ENCODE measurements at places on chromosomes 16 and 17.
A peak's percentile ranks its signal among the peaks of the same experiment; 100 is the strongest.

DNA sequence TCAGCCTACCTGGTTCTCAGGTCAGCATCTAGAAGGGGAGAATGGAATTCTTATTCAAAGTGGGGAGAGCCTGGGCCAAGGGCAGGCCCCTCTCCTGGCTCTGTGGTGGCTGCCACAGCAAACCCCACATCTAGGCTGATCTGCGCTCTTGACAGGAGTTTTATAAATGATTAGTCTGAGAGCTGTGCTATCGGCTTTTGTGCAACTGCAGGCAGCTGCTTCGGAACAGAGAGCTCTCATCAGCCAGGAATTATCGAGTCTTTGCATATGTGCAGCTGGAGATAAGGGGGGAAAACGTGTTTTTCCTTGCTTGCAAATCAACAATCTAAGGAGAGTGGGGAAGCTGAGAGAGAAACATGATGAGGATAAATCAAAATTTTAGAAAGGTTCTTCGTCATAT lies 91.7 kb downstream of the HS3ST3A1 start:
- no peak for DNase-seq

GRCh38 chr17:78933025-78933958 lies 8.1 kb upstream of the TIMP2 start:
- DNase-seq, result peak; percentile 84

GRCh38 chr17:61480414-61480807 lies 28.2 kb downstream of the TBX4 start:
- DNase-seq, result no peak

DNA sequence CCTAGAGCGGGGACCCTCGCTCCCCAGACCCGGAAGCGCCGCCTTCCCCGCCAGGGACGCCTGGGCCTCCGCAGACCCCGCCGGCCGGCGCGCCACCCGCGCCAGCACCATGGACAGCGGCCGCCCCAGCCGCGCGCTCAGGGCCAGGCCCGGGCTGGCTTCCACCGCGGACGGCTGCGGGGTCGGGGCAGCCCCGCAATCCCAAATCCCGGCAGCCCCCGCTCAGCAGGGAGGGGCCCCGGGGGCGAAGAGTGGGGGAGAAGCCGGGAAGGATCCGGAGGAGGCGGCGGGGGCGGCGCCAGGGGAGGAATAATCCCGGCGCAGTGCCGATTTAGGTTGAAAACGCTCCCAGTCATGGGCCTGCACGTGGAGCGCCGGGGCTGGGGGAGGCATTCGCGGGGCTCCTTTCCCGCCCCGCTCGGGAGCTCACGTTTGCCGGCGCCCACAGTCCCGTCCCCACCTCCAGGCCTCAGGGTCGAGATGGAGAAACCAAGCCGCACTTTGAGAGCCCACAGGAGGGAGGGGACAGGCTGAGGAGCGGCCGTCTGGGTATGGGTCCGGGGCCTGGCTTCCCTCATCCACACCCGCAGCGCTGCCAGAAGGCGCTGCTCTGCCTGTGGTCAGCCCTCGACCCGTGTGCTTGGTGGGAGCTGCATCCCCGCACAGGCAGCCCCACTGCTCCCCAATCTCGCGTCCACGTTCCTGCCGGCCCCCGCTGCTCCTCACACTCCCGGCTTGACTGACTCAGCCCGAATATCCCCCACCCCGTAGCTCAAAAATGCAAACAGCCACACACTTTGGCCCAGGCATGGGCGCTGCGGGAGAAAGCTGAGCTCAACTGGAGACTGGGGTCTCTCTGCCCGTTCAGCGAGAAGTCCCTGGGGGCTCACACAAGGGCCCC lies 4.7 kb downstream of the FBXL16 start:
- peak; percentile 29 for DNase-seq

GRCh38 chr17:48012654-48013053 lies 24.9 kb downstream of the COPZ2 start:
- DNase-seq, result no peak

GRCh38 chr16:48426244-48427141 lies 41.3 kb upstream of the SIAH1 start:
- no peak for DNase-seq

- no peak for DNase-seq
Observed at GRCh38 chr17:71496552-71496951, 624.3 kb upstream of the SOX9 start.

GRCh38 chr16:50692999-50693781 lies at the start of gene NOD2:
Gene NOD2 (plus strand): TSS chr16:50693606. CDS start chr16:50699496, 5,890 bp downstream.
- DNase-seq, result peak; percentile 64

GRCh38 chr16:24094660-24095059 lies 161.5 kb upstream of the CACNG3 start:
- no peak for DNase-seq

- no peak for DNase-seq
Observed at GRCh38 chr17:78057113-78057740, 71.3 kb downstream of the TMC6 start.

DNA sequence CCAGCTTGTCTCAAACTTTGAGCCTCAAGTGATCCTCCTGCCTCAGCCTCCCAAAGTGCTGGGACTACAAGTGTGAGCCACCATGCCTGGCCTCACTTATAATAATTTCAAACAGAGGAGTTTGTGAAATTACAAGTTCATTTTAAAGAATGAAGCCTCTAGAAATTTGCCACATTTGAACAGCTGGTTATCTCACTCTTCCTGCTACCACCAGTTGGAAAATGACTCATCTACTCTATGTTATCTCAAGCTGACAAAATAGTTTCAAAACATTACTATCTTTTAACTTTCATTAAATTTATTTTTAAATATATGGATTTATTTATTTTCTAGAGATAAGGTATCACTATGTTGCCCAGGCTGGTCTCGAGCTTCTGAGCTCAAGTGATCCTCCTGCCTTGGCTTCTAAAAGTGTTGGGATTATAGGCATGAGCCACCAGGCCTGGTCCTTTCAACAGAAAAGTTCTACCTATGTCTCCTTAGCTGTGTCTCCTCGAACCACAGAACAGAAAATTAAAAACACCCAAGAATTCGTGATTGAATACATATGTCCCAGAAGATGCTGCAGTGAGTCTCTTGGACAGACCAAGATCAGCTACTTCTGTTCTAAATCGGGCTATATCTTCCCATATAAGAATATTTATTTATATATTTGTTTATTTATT lies 47.6 kb downstream of the MYH13 start:
- no peak for DNase-seq

DNA sequence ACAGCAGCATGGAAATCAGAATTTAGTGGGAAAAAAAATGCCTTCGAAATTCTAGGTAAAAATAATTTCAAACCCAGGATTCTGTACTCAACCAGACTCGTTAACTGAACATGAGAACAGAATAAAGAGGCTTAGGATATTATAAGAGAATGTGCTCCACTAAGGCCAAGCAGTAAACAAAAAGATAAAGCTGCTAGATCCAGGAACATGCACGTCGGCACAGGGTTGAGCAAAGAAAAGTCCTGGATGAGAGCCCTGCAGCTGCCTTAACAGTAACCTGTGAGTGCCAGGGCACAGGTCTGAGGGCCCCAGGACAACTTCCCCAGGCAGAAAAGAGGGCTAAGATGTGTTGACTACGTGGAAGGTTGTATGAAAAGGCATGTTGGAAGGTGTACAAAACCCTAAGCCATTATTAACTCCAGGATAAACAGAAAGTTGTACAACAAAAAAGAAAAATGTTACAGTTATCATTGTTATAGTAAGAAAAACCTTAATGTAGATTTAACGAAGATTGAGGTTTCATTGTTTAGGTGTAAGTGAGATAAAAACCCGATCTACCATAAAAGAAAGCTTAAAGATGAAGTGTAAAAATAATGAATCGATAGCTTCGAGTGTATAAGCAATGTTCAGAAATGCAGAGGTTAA lies 42.3 kb upstream of the RBFOX3 start:
- no peak for DNase-seq

DNA sequence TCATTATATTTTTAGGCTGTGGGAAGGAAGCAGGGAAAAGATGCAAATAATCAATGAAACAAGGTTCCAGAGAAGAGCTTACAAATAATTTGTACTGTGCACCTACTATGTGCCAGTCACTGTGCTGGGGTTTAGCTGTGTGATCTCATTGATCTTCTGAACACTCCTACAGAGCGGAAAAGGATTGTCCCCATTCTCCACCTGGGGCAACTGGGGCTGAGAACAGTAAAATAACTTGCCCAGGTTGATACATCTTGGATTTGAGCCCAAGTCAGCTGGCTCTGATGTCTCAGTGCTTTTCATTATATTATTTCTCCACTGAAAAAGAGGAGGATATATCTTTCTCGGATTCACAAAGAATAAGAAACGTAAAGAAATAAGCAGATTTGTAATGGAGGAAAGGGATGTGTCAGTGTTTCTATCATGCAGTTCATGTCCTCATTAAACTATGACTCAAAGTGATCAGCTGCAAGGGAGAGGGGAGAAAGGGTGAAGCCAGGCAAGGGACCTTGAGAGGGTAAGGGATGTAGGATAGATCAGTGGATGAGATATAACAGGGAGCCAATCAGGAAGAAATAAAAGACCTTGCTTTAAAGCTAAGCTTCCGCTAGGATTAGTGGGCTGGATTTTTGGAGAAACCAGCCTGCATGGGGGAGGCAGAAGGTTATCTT lies 143.6 kb upstream of the NOL11 start:
- no peak for DNase-seq

DNA sequence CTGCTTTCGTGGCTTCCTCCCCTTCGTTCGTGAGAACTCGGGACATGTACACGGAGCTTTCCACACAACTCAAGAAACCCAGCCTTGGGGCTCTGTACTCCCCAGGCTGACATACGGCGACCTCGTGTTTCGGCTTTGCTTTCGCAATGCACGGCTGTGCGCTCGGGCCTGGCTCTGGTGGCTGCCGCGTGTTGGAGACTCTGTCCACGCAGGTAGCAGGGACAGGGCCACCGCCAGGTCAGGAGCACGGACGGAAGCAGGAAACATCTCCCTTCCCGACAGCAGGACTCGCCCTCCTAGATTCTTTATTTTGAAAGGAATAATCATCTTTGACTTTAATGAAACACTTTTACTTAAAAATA lies 17.3 kb downstream of the UTS2R start:
- DNase-seq, result no peak

GRCh38 chr17:7232114-7232513 lies 2.2 kb downstream of the DVL2 start:
- DNase-seq, result no peak

GRCh38 chr16:27960619-27961295 lies 102.8 kb downstream of the GSG1L start:
- no peak for DNase-seq

DNA sequence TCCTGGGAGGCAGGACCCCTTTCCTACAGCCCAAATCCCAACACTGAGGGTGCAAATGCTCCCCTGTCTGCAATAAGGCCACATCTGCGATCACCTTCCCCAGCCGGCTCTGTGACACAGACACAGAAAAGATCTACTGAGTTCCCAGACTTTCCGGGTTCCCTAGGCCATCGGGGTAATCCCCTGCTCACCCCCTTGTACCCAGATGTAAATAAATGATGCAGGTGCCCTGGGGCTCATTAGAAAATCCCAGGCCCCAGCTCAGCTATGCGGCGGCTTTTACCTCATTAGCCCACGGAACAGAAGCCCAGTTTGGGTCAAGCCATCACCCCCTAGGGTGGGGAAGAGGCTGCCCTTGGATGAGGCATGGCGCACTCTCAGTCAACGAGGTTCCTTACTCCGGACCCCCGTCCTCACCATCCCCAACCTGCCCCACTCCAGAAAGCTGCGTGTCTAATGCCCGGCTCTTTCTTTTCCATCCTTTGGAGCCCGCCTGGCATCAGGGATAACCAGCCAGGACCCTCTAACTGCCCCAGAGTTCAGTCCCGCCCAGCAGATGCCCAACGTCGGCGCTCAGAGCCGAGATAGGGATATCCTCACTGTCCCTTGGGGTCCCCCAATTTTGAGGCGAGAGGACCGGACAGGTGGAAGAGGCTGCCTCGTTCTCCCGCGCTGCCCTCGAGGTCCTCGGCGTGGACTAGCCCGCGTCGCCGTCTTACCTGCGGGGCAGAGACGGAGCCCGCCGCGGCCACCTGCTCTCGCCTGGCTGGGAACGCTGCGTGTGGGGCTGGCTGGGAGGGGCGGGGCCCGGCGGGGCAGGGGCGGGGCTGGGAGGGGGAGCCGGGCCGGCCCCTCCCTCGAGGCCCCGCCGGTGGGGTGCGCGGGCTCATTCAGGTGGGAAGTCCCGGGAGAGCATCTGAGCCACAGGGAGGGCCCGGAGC lies at the start of gene ZNF385C:
Gene ZNF385C, minus strand, starts transcription at position 783 of the 941 bp plus-strand sequence. CDS start 35,417 bp downstream, outside the sequence.
- no peak for DNase-seq

GRCh38 chr17:6753546-6753945 lies 2.3 kb upstream of the XAF1 start:
- DNase-seq, result no peak

DNA sequence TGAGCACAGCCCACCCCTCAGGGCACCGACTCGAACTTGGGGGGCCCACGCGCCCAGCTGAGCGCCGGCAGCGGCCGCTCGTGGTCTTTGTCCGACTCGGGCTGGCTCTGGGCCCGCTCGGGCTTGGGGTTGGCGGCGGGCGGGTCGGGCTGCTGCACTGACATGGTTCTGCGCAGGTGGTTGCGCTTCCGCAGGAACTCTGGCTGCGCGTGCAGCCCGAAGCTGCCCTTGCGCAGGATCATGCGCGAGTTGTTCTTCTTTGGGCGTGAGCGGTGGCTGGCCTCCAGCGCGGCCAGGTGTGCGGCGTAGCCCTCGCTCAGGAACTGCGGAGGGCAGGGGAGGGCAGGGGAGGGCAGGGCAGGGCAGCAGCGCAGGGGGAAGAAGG lies 11.1 kb downstream of the PIMREG start:
- peak; percentile 11 for DNase-seq

DNA sequence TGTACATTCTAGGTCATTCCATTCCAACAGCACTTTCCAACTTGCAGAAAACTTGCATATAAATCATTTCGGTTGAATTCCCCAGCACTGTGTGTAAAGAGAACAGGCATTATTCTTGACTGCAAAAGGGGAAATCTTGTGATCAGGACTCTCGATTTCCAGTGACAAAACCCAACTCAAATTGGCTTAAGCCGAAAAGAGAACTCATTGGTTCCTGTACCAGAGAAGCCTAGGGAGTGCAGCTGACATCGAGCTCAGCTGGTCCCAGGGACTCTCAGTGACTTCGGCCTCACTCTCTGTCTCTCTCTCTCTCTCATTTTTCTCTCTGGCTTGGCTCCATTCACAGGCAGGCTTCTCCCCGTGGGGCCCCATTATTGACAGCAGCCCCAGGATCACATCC lies 30.7 kb downstream of the CD300LF start:
- peak; percentile 83 for DNase-seq

DNA sequence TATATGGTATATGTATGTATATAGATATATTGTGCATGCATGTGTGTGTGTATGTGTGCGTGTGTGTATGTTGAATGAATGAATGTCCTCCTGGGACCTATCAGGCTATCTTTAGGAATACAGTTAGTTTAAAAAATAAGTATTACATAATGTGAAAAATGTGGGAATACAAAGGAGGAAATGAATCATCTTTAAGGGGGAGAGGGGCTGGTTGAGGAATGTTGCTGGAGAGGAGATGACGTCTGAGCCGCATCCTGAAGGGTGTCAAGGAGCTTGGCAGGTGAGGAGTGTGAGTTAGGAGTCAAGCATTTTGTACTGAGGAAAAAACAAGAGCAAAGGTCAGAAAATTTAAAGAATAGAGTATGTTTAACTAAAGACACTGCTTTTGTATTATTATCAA lies 62.4 kb upstream of the NLK start:
- DNase-seq, result no peak

- no peak for DNase-seq
Observed at GRCh38 chr17:73539166-73539565, 105.1 kb downstream of the SDK2 start.

Data from suppressor macrophage treated with lipopolysaccharide for 4 hours (primary cell).